Psoas muscle (tissue), 8 donors: ENCODE measurements at places on chromosomes 13 and 19. TPM values are rescaled to one million over a fixed set of nuclear protein-coding genes. Genes with fewer than 3 reads are reported as not detected.

- no peak for DNase-seq
Observed at GRCh38 chr13:99375738-99376080, 68.5 kb upstream of the GPR183 start.

DNA sequence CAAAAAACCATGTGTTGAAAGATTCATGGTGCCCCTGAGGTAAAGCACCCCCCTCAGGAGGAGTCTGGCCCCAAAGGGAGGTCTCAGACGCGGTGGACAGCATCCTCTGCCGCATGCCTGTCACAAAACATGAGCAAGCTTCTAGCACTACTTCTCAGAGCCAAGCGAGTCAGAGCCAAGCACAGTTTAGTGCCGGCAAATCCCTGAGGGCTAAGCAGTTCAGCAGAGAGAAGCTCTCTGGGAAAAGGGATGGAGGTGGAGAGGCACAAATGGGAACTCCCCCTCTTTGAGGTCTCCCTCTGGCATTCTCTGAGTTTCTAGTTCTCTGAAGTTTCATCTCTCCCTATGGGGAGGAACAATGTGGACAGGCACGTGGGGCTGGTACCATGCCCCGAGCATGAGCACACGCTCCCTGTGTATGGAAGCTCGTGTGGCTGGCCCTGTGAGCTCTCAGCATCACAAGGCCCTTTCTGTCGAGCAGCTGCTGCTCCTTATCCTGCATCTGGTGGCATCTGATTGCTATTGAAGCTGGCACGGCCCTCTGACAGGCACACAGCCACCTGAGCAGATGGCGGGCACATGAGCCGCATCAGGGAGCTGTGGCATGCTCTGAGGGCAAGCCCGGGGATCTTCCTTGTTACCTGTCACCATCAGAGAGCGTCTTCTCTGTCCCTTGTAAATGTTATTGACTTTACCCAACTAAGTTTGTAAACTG is 325.1 kb downstream of the SLC7A1 start:
- DNase-seq: no peak

GRCh38 chr13:102779436-102780159 is 6.0 kb upstream of the TEX30 start:
- no peak for DNase-seq

DNA sequence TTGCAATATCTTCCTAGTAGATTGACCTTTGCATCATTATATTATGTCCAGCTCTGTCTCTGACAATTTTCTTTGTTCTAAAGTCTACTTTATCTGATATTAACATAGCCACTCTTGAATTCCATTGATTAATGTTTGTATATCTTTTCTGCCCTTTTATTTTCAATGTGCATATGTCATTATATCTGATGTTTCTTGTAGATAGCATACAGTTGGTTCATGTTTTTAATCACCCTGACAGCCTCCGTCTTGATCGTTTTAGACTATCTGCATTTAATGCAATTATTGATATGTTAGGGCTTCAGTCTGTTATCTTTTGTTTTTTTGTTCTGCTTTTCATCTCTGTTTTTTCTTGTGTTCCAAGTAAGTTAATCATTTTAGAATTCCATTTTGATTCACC is 159.8 kb downstream of the ENOX1 start:
- no peak for DNase-seq

The PRR12 gene
- 7.9 TPM for total RNA-seq

The GIPC1 gene
- 37.9 TPM for total RNA-seq
